Stimulated activated CD8-positive, alpha-beta memory T cell treated with anti-CD3 and anti-CD28 coated beads, Interleukin-12 subunit alpha, Interleukin-12 subunit beta, amount 100 ng/mL, for 4 hours (primary cell): ENCODE measurements at places on chromosomes 4 and X.

DNA sequence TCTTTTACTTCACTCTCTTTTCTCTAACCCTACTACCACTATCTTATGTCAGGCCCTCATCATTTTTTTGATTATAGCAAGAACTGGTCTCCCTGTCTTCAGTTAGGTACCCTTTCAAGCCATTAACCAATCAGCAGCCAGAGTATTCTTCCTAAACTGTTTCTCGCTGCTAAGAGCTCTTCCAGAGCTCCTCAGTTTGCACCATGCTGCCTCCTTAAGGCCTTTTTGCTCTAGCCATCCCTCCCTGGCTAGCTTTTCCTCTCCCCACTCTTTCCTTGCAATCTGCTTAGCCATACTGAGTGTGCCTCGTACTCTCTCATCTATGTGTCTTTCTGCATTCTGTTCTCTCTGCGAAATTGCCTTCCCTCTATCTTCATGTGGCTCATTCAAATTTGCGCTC, 32.9 kb downstream of the KIF4A start:
- no peak for DNase-seq

GRCh38 chr4:107359208-107359607, 323.1 kb upstream of the DKK2 start:
- no peak for DNase-seq

DNA sequence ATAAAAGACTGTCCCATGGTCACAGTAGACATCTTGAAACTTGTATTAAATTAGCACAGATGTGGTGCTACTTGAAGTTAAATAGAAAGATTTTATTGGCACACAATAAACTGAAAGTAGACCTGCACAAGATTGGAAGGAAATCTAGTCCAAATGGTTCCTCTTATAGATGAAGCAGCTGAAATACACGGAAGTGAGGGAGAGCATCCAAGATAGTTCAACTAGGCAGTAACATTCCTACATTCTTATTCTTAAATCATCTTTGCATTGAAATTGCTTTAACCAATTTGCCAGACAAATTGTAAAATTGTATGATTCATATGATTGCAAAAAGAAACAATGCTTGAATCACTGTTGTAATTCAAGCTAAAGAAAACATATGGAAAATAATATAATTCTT, 87.6 kb upstream of the VCX3B start:
- no peak for DNase-seq

DNA sequence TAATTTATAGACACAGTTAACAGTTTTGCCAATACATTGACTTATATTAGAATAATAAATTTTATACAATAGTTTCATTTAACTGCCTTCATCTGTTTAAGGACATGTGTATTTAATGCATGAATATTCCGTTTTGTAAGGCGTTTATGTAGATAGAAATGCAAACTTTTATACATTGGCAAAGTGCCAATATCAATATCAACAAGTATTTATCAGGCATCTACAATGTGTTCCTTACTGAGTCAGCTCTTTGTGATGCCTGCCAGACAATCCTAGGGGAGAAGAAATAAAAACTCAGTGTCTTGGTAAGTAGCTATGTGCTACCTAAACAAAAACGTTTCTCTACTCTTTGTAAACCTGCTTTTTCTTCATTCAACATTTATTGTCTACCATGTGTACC, 1142.2 kb downstream of the C4orf33 start:
- DNase-seq = no peak

DNA sequence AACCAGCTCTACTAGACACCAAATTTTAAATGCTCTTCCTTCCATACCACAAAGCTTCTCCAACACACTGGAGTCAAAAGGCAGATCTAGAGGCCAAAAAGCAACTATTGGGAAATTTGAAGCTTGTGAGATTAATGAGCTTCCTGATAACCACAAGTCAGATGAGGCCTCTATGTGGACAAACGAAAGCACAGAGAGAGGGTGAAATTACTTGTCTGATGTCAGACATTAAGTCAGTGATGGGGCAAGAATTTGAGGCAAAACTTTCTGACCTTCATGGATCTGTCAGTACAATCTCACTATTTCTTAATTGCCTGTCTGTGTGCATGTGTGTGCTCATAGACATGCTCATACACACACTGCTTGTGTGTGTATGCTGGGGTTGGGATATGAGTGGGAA, 103.6 kb downstream of the GUCY2F start:
- DNase-seq = no peak

- DNase-seq = no peak
Observed at GRCh38 chrX:111133389-111133788, 37.4 kb downstream of the PAK3 start.

- DNase-seq = no peak
Observed at GRCh38 chr4:8697826-8698225, 105.3 kb downstream of the CPZ start.

- no peak for DNase-seq
Observed at GRCh38 chr4:124948976-124949597, 236.6 kb upstream of the ANKRD50 start.

DNA sequence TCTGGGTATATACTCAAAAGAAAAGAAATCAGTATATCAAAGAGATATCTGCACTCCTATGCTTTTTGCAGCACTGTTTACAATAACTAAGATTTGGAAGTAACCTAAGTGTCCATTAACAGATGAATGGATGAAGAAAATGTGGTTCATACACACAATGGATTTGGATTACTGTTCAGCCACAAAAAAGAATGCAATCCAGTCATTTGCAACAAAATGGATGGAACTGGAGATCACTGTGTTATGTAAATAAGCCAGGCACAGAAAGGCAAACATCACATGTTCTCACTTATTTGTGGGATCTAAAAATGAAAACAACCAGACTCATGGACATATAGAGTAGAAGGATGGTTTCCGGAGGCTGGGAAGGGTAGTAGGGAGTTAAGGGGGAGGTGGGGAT, 17.6 kb upstream of the NXT2 start:
- DNase-seq = no peak

DNA sequence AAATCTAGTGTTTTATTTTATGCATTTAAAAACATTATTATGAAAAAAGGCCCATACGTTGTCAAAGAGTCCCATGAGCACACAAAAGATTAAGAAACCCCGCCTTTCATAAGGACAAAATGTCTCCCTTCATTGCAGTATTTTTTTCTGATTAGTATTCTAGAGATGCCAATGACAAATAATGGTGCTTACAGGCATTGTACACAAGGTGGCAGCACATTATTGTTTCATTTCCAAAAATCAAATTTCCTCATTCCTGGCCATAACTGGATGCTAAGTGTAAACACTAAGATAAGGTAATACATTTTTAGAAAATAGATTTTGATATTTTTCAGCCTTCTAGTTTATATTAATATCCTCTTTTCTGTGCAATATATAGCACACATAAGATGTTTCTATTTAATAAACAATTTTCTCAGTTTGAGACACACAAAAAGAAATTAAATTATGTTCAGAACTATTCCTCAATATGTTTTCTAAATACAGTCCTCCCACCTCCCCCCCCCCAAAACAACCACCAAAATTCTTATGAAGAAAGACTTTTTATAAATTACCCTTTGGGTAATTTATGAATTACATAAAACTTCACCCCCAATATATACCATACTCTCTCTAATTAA, 47.7 kb downstream of the TIGD2 start:
- no peak for DNase-seq

- DNase-seq = no peak
Observed at GRCh38 chr4:120225527-120225926, 158.9 kb upstream of the MAD2L1 start.

DNA sequence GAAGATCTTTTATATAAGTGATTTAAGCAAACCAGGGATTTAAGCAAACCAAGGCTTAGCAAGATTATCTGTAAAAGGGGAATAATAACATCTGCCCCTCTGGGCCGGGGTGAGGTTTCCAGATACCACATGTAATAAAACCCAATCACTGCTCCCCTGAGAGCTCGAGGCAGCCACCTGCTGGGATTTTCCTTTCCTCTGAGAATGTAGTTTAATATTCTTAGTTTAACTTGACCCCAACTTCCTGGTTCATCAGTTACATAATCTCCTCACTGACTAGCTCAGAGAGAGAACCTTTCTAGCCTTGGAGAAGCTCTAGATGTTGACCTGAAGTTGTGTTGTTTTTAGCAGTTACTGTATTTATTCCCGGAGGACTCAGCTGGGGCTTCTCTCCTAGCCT, 322.4 kb downstream of the ARHGAP10 start:
- DNase-seq = no peak

- DNase-seq = no peak
Observed at GRCh38 chrX:119638725-119639471, 32.7 kb upstream of the NKRF start.

DNA sequence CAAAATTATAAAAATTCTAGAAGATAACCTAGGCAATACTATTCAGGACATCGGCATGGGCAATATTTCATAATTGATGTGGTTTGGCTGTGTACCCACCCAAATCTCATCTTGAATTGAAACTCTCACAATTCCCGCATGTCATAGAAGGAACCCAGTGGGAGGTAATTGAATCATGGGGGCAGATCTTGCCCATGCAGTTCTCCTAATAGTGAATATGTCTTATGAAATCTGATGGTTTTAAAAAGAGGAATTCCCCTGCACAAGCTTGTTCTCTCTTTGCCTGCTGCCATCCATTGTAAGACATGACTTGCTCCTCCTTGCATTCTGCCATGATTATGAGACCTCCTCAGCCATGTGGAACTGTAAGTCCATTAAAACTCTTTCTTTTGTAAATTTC, 77.7 kb downstream of the DDX60 start:
- DNase-seq = no peak

- DNase-seq = no peak
Observed at GRCh38 chrX:47316276-47317025, 53.9 kb upstream of the ZNF157 start.

GRCh38 chrX:30714138-30714537, 60.9 kb downstream of the GK start:
- no peak for DNase-seq

- no peak for DNase-seq
Observed at GRCh38 chr4:188195389-188195985, 56.2 kb downstream of the TRIML1 start.

GRCh38 chr4:93072292-93072691, 756.3 kb upstream of the ATOH1 start:
- DNase-seq = no peak

DNA sequence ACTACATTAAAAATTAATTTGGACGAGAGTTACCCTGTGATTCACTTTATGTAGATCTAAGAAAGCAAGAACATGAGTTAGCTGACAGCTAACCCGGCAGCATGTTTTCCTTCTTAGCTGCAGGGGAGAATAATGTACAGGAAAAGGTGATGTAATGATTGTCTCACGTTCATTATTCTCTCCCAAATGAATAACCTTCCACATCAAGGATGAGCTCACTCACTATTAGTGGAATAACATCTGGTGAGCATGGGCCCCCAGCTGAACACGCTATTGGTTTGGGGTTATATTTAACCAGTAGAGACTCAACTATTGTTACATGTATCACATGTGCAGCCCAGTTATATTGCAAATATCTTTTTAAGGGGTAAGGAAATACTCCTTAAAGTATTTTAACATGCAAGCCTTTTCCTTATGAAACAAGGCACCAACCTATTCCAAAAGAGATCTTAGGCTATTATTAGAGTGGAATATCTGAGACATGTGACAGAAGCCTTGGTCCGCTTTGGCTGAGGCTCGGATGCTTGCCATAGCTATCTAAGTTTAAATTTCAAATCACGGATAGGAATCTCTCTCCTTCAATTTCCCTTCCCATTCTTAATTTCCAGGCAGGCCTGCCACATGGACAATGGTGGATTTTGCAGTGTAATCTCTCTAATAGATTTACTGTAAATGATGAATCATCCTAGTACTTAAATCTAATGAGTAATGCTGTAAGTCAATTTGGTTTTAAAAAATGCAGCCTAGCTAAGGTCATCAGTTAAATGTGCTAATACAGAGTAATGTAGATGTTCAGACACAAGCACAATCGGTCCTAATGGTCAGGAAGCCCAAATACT, 99.0 kb upstream of the OTUD4 start:
- DNase-seq = no peak

GRCh38 chr4:70399319-70399718, 1.6 kb downstream of the OPRPN start:
- no peak for DNase-seq

DNA sequence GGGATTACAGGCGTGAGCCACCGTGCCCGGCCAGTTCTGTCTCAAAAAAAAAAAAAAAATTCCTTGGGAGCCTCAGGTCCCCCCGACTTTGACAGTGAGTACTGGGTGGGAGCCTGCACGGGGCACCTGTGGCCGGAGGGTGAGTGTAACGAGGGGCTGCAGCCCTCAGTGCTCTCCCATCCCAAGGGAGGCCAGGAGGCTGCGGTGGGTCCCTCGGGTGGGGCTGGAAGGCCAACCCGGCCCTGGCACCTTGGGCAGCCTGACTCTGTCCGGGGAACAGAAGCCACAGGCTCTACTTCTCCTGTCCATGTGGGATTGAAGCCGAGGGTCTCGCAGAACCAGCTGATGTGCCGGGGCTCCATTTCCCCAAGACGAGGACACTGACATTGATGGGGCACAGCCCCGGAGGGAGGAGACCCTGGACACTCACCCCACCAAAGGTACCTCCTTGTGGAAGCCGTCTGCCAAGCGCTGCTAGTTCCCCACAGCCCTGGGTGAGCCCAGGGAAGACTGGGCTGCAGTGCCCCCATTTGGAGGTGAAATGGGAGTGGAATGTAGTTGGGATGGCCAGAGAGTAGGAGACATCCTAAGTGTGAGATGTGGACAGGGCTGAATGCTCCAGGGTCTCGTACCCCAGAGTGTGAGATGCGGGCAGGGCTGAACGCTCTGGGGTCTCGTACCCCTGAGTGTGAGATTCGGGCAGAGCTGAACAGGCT, 2.3 kb upstream of the SLC26A1 start:
- DNase-seq = no peak

DNA sequence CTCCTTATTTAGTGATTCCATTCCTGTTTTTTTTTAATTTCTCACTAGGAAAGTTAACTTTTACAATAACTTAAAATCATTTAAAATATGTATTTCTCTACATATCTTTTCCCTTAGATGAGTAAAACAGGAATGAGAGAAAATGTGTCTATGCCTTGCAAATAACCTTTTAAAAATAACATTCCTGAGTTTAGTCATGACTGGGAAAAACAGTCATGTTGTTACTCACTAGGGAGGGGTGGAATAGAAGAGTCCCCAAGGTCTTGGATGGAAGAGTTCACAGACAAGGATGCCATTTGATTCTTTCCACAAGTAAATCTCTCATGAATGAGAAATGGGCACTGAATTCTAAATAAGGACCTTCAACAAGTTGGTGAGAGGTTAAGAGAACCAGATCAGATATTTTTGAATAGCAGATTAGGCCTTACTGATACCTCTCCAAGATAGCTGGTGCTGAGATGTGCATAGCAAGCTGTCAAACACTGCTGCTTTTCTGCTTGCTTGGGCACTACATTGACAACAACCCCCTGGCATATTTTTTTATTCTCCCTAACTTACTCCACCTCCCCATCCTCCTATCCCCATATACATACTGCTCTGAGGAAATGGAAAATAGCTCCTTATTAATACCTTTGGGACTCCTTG, 25.1 kb downstream of the UGDH start:
- no peak for DNase-seq

GRCh38 chr4:138775489-138775888, 240.1 kb upstream of the NOCT start:
- DNase-seq = no peak

DNA sequence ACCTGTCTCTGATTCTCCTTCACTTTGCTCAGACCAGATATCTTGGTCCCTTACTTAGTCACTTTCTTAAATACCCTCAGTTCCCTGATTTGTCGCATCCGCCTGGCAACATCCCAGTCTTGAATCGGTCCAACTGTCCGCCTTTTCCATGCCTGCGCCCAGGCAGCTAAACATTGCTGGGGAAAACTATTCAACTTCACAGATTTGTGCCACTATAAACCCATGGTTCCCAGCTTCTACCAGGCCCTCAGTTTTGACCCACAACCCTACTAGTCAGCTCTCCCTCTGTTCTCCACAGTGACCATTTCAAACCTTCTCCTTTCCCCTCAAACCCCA, 451 bp upstream of the FGD1 start:
- no peak for DNase-seq
